RPMI7951 (cell line): ENCODE measurements at places on chromosomes 7 and 10. TPM values are rescaled to one million over a fixed set of nuclear protein-coding genes. Genes with fewer than 3 reads are reported as not detected.

The TUBAL3 gene
- total RNA-seq = 1.2 and 1.4 TPM in 2 replicates

The KCNIP2 gene
- 0.12 and 0.59 TPM in 2 replicates for total RNA-seq

The MRC1 gene
- not detected in 2 replicates for total RNA-seq

The WDFY4 gene
- not detected in 2 replicates for total RNA-seq

The NME8 gene
- total RNA-seq = not detected in 2 replicates

The TFEC gene
- total RNA-seq = under 0.01 TPM in 1 of 2 replicates, not detected in the other

The TSPAN33 gene
- total RNA-seq = 1.1 and 2.1 TPM in 2 replicates

The MSMB gene
- not detected in 2 replicates for total RNA-seq

The CCDC146 gene
- total RNA-seq = 0.68 and 0.72 TPM in 2 replicates

The COL1A2 gene
- total RNA-seq = 1,601 and 1,652 TPM in 2 replicates

The HABP2 gene
- total RNA-seq = not detected in 2 replicates

The ATOH7 gene
- total RNA-seq = 0.10 TPM in 1 of 2 replicates, not detected in the other

The A1CF gene
- total RNA-seq = not detected in 2 replicates

The TES gene
- total RNA-seq = 110 and 111 TPM in 2 replicates

The INHBA gene
- 23.0 and 26.4 TPM in 2 replicates for total RNA-seq

The ALOX5 gene
- total RNA-seq = 0.10 TPM in 1 of 2 replicates, not detected in the other

The BUD23 gene
- 54.5 and 55.3 TPM in 2 replicates for total RNA-seq

The PTPRN2 gene
- total RNA-seq = 6.8 and 9.0 TPM in 2 replicates

The FXYD4 gene
- not detected in 2 replicates for total RNA-seq

The RARRES2 gene
- 1.4 TPM in 1 of 2 replicates, not detected in the other for total RNA-seq

The ACSL5 gene
- 18.5 TPM in 2 replicates for total RNA-seq

The COPG2 gene
- 38.9 and 39.3 TPM in 2 replicates for total RNA-seq

The CPED1 gene
- total RNA-seq = 28.2 and 33.6 TPM in 2 replicates

The MMRN2 gene
- 0.39 and 0.60 TPM in 2 replicates for total RNA-seq

The HOXA10 gene
- 12.9 and 18.7 TPM in 2 replicates for total RNA-seq

The CCL26 gene
- 0.36 and 0.78 TPM in 2 replicates for total RNA-seq

The HHEX gene
- 0.60 and 1.2 TPM in 2 replicates for total RNA-seq

The ZNF212 gene
- total RNA-seq = 2.6 and 2.7 TPM in 2 replicates

The CFAP70 gene
- total RNA-seq = 0.12 TPM in 1 of 2 replicates, not detected in the other

The LYZL2 gene
- not detected in 2 replicates for total RNA-seq

The SEMA3E gene
- under 0.01 and 0.29 TPM in 2 replicates for total RNA-seq

The TAS2R3 gene
- 0.12 TPM in 1 of 2 replicates, not detected in the other for total RNA-seq

The CALHM3 gene
- 6.8 and 8.2 TPM in 2 replicates for total RNA-seq

The OR2A7 gene
- 0.24 TPM in 1 of 2 replicates, not detected in the other for total RNA-seq

The MOGAT3 gene
- not detected in 2 replicates for total RNA-seq

The REPIN1 gene
- total RNA-seq = 28.2 and 49.3 TPM in 2 replicates

The SFTPD gene
- total RNA-seq = not detected in 2 replicates

The CCT6A gene
- 372 and 490 TPM in 2 replicates for total RNA-seq

The ITIH2 gene
- not detected in 2 replicates for total RNA-seq
